ENCODE measurements at places on chromosomes 7 and 10.

DNA sequence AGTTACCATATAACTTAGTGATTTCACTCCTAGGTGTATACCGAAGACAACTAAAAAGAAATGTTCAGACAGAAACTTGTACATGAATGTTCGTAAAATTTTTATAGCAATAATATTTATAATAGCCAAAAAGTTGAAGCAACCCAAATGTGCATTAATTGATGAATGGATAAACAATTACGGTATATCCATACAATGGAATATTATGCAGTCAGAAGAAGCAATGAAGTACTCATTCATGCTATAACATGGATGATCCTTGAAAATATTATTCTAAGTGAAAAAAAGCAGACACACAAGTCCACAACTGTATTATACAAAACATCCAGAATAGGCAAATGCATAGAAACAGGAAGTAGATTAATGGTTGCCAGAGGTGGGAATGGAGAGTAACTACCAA lies 183.9 kb downstream of the RNLS start:
- no peak for DNase-seq

GRCh38 chr10:89741126-89741762 lies 39.9 kb downstream of the KIF20B start:
- no peak for DNase-seq

DNA sequence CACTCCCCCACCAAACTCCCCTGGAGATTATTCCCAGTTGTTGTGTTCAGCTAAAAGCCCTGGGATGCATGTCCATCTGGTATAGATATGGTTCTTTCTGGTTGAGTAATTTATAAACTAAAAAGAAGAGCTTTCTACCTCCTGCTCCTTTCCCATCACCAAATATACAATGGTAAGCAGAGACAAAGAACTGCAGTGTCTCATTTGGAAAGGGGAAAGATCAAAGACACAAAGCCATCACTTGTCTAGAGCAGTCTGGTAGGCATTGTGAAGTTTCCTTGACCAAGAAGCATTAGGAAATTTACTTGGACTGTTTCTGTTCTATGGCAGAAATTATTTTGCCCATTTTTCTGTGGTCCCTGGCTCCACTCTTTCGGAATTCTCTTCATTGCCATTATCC lies 24.9 kb upstream of the PANK1 start:
- DNase-seq, result no peak

GRCh38 chr7:148715027-148715426 lies 16.3 kb downstream of the CUL1 start:
- DNase-seq, result no peak

- no peak for DNase-seq
These were observed 167.3 kb upstream of the SLC13A1 start for GRCh38 chr7:123367031-123367430.

DNA sequence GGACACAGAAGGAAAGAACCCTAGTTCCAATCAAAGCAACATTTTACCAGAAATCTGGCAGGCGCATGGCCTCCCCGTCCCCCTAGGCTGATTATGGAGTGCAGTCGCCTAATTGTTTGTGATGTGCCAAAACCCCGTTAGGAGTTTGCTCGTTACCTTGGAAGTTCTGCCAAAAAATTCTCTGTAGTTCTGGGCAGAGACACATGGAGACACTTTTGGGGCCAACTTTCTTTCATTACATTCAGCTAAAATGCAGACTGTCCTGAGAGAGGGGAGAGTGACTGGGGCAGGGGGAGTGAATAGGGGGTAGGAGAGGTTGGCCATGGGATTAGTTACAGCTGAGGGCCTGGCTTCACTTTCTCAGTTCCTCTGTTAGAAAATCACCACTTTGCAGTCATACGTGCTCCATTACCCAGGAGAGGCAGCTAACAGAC lies 158.0 kb upstream of the NPVF start:
- DNase-seq, result no peak

- DNase-seq, result no peak
These were observed 3.8 kb downstream of the PSD start for GRCh38 chr10:102414749-102415148.

GRCh38 chr10:70762441-70763175 lies 22.6 kb downstream of the TBATA start:
- no peak for DNase-seq

GRCh38 chr10:132916956-132917666 lies 25.3 kb downstream of the CFAP46 start:
- no peak for DNase-seq
